Astrocyte (in vitro differentiated cells and primary cell): ENCODE measurements at places on chromosomes 7 and 10. TPM values are rescaled to one million over a fixed set of nuclear protein-coding genes. Genes with fewer than 3 reads are reported as not detected.

DNA sequence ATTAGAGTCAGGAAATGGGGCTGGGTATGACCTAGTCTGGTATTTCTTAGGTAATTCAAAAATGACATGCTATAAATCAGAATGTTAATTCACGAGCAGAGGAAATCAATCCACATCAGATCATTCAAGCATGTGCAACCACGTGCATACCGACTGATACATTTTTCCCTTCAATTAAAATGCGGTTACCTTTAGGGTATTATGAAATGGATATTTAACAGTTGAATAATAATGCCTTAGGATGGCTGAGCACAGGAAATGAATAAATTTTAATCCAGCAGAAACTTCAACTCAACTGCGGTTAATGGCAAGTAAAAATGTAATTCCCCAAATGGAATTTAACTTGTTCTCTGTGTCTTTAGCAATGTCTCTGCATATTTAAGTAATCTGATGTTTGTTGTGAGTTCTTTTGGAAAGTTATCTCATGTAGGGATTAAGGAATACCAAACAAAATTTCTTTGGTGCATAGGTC, 9.2 kb downstream of the CPA2 start:
- no peak overlapping the region for H3K27ac ChIP-seq
- DNase-seq: peak; percentile 86
- no peak overlapping the region for H3K4me3 ChIP-seq
- H3K27me3 ChIP-seq: no peaks in the 10 kb centered on the region

The CRHR2 gene
- total RNA-seq: not detected in 2 replicates

- no peak overlapping the region for H3K4me3 ChIP-seq
- peak; percentile 29 for DNase-seq
- no peaks in the 10 kb centered on the region for H3K36me3 ChIP-seq
- no peak overlapping the region for H3K27ac ChIP-seq
- H3K27me3 ChIP-seq: no peaks in the 10 kb centered on the region
These were observed 10.5 kb downstream of the NOD1 start for GRCh38 chr7:30468041-30468440.

GRCh38 chr10:131830446-131831130, 70.2 kb upstream of the PPP2R2D start:
- H3K4me3 ChIP-seq: no peak overlapping the region
- H3K27me3 ChIP-seq: no peaks in the 10 kb centered on the region
- H3K27ac ChIP-seq: no peak overlapping the region
- no peaks in the 10 kb centered on the region for H3K36me3 ChIP-seq
- no peaks in the 10 kb centered on the region for H3K4me1 ChIP-seq
- no peak for DNase-seq

The VSIR gene
- total RNA-seq: 2.9 and 3.4 TPM in 2 replicates

The HOXA4 gene
- total RNA-seq: not detected in 2 replicates

DNA sequence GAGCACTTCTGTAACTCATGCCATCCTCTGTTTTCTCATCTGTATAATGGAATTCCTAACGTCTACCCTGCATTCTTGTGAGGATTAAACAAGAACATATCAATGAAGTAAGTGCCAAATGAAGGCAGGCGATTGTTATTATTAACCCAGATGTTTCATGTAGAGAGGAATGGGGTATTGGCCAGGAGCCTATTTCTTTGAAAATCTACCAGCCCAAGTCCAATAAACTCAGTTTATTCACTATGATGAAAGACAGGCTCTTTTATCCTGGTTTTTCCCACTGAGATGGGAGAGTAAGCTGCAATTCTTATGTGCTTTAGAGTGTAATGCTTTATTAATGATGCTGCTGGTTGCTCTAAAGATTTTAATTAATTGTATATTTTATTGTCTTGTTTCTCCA, 9.6 kb downstream of the CTTNBP2 start:
- H3K36me3 ChIP-seq: no peaks in the 10 kb centered on the region
- H3K27ac ChIP-seq: no peak overlapping the region
- H3K4me1 ChIP-seq: no peaks in the 10 kb centered on the region
- no peak overlapping the region for H3K4me3 ChIP-seq
- no peaks in the 10 kb centered on the region for H3K27me3 ChIP-seq
- DNase-seq: no peak

The EVX1 gene
- total RNA-seq: not detected in 2 replicates

The COL26A1 gene
- total RNA-seq: 6.8 and 7.1 TPM in 2 replicates

DNA sequence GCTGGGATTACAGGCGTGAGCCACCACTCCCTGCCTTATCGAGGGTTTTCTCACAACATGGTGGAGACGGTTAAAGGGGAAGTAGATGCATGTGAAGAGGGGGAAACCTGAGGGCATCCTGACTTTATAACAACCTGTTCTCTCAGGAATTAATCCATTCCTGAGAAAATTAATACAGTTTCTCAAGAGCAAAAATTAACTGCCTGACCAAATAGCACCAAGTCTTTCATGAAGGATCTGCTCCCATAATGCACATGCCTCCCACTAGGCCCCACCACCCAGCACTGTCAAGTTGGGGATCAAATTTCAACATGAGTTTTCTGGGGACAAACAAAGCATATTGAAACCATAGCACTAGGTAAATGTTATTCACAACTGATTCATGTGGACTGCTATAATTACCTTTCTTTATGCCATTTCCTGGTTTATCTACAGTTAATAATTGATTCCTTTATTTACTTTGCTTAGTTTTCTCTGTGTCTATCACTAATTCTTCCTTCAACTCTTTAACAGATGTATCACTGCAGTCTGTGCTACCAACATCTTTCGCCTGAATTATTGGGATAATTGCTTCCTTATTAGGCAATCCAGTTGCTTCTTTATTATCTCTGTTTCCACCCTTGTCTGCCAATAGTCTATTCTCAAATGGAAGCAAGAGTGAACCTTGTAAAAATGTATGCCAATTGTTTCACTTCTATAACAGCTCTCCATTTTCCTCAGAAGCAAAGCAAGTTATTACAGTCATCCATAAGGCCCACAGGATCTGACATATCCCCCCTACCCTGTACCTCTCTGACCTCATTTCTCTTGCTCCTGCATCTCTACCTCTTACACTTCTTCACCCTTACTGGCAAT, 12.9 kb upstream of the MICU1 start:
- no peak overlapping the region for H3K27ac ChIP-seq
- H3K4me3 ChIP-seq: no peak overlapping the region
- no peaks in the 10 kb centered on the region for H3K36me3 ChIP-seq
- H3K4me1 ChIP-seq: peaks cover 4% of the 10 kb centered on the region
- no peak for DNase-seq

The PNLIP gene
- not detected in 2 replicates for total RNA-seq

The HIP1 gene
- 14.0 and 15.4 TPM in 2 replicates for total RNA-seq

- no peak for DNase-seq
- no peaks in the 10 kb centered on the region for H3K36me3 ChIP-seq
- H3K4me3 ChIP-seq: peak within 1 kb of the TSS; percentile 39
- peaks cover 80% of the 10 kb centered on the region for H3K27me3 ChIP-seq
These were observed at the start of gene VWA2 for GRCh38 chr10:114239117-114239993. Gene VWA2 (plus strand): TSS chr10:114239254. CDS start chr10:114248714, 9,460 bp downstream.

- H3K27ac ChIP-seq: no peak overlapping the region
- H3K36me3 ChIP-seq: peaks cover 14% of the 10 kb centered on the region
- H3K4me1 ChIP-seq: no peaks in the 10 kb centered on the region
- H3K4me3 ChIP-seq: no peak overlapping the region
These were observed 204.6 kb downstream of the ARHGAP21 start for GRCh38 chr10:24518981-24519597.

GRCh38 chr7:94295850-94296249, 98.8 kb upstream of the COL1A2 start:
- DNase-seq: peak; percentile 79
- H3K27ac ChIP-seq: peak overlapping the region; percentile 100
- H3K4me3 ChIP-seq: no peak overlapping the region
- no peaks in the 10 kb centered on the region for H3K27me3 ChIP-seq
- H3K4me1 ChIP-seq: peaks cover 41% of the 10 kb centered on the region

- no peaks in the 10 kb centered on the region for H3K27me3 ChIP-seq
- no peak for DNase-seq
- H3K36me3 ChIP-seq: no peaks in the 10 kb centered on the region
- peak overlapping the region; percentile 99 for H3K4me3 ChIP-seq
These were observed 4.0 kb downstream of the PTEN start for GRCh38 chr10:87867453-87867852.

DNA sequence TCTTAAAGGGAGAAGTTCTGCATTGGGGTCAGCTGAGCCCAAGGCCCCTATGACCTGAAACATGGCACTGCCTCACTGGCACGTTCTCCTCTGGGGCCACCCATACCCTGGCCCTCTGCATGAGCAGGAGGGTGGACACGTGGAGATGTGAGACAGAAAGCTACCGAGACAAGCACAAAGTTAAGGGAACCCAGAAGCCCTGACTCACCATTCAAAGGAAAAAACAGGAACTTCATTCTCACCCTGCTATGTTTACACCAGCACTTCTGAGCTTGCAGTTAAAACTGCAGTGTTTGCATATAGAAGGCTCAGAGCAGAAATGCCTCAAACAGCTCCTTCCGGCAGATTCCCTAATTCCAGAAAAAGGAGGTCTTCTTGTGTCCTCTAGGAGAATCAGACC, 41.7 kb downstream of the DENND11 start:
- H3K27me3 ChIP-seq: no peaks in the 10 kb centered on the region
- DNase-seq: no peak
- H3K4me1 ChIP-seq: no peaks in the 10 kb centered on the region
- no peak overlapping the region for H3K4me3 ChIP-seq
- H3K27ac ChIP-seq: no peak overlapping the region
- peaks cover 6% of the 10 kb centered on the region for H3K36me3 ChIP-seq

The ANKRD7 gene
- total RNA-seq: 0.41 and 0.82 TPM in 2 replicates

DNA sequence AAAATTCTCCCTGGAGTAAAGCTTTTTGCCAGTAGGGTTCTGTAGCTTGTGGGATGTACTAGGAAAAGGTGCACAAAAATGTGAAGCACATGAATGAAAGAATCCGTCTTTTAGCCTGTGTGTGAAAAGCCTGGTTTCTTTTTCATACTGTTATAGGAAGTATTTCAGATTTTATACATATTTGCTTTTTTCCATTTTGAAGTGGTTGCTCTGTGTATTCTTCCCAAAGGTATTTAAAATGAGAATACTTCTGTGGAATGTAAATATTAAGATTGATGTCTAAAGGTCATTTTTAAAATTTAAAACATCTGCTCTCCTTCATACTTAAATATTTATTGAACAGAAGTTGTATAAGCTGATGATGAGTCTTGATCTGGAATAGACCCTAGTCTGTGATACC, 96.8 kb downstream of the CDK14 start:
- no peaks in the 10 kb centered on the region for H3K36me3 ChIP-seq
- H3K27me3 ChIP-seq: no peaks in the 10 kb centered on the region
- no peak for DNase-seq
- peaks cover 11% of the 10 kb centered on the region for H3K4me1 ChIP-seq

The PPP1R17 gene
- total RNA-seq: not detected in 2 replicates
